Left renal cortex interstitium (tissue), 4 donors: ENCODE measurements at places on chromosomes 4 and X. TPM values are rescaled to one million over a fixed set of nuclear protein-coding genes. Genes with fewer than 3 reads are reported as not detected.

The LRRC66 gene
- polyA plus RNA-seq, result 0.59 TPM

The SYNPO2 gene
- 21.4 TPM for polyA plus RNA-seq

GRCh38 chr4:43843501-43843900, 605.1 kb downstream of the KCTD8 start:
- no peak for DNase-seq

- DNase-seq, result no peak
These were observed 199.4 kb downstream of the SMIM20 start for GRCh38 chr4:26113339-26113940.

GRCh38 chr4:73527196-73527595, 45.7 kb downstream of the AFM start:
- DNase-seq, result no peak

- no peak for DNase-seq
These were observed 25.6 kb downstream of the SPRY1 start for GRCh38 chr4:123421937-123422781.

GRCh38 chr4:91325495-91325894, 978.3 kb upstream of the GRID2 start:
- no peak for DNase-seq

The WWC2 gene
- polyA plus RNA-seq, result 47.3 TPM

The FAM9B gene
- polyA plus RNA-seq, result 0.30 TPM

The NPFFR2 gene
- 0.73 TPM for polyA plus RNA-seq

The SPIN4 gene
- polyA plus RNA-seq, result 21.0 TPM

- DNase-seq, result no peak
These were observed 8.8 kb upstream of the FAM9C start for GRCh38 chrX:13053171-13053570.

The GRIA3 gene
- polyA plus RNA-seq, result 2.2 TPM

DNA sequence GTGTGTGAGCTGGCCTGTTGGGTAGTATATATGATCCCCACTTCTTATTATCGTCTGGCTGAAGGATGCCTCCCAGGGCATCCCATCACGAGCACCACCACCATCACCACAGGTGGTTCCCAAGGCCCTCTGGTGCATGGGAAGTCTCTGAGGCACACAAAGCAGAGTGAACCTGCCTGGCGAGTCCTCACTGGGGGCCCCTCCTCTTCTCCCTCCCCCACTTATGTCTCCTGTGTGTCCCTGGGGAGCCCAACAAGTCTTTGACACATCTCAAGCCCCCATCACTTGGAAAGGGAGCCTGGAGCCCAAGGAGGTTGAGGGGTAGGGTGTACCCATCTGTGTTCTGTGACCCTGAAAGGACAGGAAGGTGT, 45.5 kb upstream of the NKX1-1 start:
- no peak for DNase-seq

GRCh38 chr4:115969756-115970155, 856.3 kb upstream of the NDST4 start:
- no peak for DNase-seq

DNA sequence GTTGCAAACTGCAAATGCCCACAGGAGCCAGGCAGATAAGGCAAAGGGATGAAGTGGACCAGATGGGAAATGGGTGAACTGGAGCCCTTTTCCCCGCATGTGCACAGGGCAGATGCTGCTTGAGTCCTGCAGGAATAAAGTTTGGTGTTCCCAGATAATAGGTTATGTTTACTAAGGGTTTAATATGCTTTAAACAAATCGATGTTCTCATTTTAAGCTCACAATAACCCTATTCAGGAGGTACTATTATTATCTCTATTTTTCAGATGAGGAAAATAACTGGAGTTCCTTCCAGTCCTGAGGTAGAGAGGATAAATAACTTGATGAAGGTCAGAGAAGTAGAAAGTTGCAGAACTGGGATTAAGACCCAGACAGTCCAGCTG, 77.3 kb downstream of the LRRC66 start:
- no peak for DNase-seq

DNA sequence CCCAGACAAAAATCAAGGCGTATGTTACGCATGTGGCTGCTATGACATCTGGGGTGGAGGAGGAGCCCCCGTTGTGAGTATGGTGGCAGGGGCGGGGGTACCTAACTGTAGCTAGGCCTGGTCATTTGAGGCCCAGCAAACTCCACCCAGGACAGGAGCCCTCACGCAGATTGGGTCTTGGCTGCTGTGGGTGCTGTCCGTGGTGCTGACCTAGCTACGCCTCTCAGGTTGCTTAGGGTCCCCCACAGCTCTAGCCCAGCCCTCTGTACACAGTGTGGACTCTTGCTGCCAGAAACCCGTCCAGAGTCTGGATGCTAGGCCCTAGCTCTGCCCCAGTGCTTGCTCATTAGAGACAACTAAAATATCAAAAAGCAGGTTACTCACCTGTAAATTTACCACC, 146.7 kb upstream of the PSAPL1 start:
- peak; percentile 61 for DNase-seq

GRCh38 chrX:55796496-55796895, 78.9 kb downstream of the RRAGB start:
- no peak for DNase-seq

DNA sequence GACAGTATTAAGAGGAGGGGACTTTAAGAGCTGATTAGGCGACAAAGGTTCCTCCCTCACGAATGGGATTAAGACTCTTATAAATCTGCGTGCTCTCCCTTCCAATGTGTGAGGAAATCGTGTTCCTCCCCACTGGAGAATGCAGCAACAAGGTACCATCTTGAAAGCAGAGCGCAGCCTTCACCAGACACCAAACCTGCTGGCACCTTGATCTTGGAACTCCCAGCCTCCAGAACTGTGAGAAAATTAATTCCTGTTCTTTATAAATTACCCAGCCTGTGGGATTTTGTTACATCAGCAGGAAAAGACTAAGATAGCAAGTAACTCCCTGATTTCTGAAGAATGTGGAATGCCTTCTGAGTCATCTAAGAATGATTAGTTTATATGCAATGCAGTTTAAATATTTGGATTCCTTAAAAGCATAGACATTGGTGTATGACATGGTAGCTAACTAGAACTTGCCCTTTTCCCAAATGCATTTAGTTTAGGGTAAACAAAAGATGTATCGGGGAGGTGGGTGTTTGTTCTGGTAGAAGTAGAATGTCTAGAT, 86.1 kb downstream of the USP46 start:
- DNase-seq, result no peak

GRCh38 chrX:68847172-68847571, 18.4 kb downstream of the EFNB1 start:
- DNase-seq, result no peak

DNA sequence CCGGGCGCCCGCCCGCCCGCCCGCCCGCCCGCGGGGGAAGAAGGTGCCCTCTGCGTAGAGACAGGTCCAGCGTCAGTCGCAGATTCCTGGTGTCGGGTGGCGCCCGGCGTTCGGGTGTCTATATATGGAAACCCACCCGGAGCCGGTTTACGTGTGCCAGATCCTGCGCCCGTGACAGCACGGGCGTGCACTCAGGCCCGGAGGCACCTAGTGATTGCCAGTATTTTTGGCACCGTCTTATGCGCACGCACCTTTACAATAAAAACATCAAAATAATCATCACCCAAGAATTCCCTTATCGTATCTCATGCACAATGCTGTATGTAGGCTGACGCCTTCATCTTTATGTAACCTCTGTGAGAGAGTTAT, 519 bp downstream of the SLC25A4 start:
- DNase-seq, result no peak

The BEX2 gene
- 81.5 TPM for polyA plus RNA-seq

The MSMO1 gene
- polyA plus RNA-seq, result 70.4 TPM

GRCh38 chrX:153970357-153971123, 1.1 kb downstream of the HCFC1 start:
- DNase-seq, result no peak

- no peak for DNase-seq
These were observed 2.9 kb downstream of the NOCT start for GRCh38 chr4:139018501-139018900.

The NR3C2 gene
- 15.6 TPM for polyA plus RNA-seq

GRCh38 chrX:145609951-145610511, 207.6 kb upstream of the SLITRK2 start:
- DNase-seq, result no peak

The TNIP3 gene
- polyA plus RNA-seq, result 2.3 TPM

The FATE1 gene
- polyA plus RNA-seq, result not detected

DNA sequence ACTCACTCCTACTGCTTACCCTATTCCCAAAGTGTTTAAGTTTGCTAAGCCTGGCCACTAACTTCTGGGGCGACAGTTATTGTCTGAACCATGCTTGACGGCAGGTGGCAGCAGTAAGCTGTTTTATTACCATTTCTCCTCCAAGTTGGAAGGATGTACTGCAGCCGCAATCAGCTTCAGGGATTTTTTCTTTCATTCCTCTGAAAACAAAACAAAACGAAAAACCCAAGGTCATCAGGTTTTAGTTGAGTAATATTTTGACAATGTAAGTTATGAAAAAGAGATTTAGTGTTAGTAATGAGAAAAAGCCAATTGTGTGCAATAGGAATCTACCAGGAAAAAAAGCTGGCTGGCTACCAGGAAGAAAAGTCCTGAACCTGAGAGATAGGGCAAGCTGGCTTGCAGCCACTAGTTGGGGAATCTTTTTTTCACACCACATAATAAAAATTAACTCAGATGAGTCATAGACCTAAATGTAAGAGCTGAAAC, 13.2 kb upstream of the RAB9B start:
- DNase-seq, result peak; percentile 41

The RBMXL3 gene
- not detected for polyA plus RNA-seq

The TKTL2 gene
- polyA plus RNA-seq, result not detected

DNA sequence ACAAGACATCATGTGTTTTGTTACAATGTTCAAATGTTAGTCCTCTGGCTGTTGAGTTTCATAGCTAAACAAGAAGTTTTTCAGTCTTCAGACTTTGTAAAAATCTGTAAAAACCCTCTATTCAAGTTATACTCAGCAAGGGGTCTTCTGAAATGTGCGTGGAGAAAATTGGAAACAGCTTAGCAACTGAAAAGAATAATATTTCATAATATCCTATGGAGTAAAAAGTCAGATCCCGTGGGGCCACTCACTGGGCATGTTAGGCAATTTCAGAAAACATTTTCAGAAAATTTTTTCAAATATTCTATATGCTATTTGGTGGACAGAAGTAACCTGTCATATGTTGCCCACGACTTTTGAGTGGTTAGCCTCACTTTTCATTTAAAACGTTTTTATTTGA, 118.3 kb downstream of the CORIN start:
- no peak for DNase-seq

GRCh38 chrX:111411557-111411956, 435 bp downstream of the DCX start:
- no peak for DNase-seq

DNA sequence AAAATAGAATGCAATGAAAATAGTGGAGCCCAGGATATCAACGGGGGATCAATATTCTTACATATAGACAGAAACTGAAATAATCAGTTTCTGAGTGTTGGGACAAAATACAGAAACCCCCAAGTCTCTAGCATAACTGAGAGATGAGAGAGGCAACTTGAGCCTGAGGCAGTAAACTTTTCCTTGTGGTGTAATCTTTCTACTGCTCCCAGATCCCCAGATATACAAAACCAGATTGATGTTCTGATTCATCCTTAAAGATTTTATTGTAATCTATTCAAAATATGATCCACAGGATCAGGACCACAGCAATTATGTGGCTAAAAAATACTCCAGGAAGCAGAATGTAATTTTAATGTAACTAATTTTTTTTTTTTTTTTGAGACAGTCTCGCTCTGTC, 2282.6 kb downstream of the ARAP2 start:
- no peak for DNase-seq

- no peak for DNase-seq
These were observed 960.9 kb upstream of the HS3ST1 start for GRCh38 chr4:12389604-12390003.

DNA sequence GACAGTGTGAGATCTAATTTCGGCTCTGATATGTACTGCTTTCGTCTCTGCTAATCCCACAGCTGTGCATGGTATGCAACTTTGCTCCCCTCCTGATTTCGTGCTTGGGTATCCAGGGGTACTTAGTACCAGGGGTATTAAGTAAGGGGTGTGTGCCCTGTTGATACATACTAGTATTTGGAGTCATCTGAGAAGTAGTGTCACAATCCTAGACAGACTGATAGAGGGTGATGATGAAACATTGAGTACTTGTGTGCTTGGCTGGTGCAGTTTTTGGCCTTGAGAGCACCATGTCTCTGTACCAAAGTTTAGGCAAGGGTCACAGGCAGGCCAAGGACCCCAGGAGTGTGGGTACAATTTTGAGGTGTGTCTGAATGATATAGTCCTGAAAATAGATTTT, 10.9 kb downstream of the GPAT3 start:
- DNase-seq, result no peak

GRCh38 chr4:26217961-26218676, 102.7 kb upstream of the RBPJ start:
- DNase-seq, result no peak

The SLC4A4 gene
- 53.6 TPM for polyA plus RNA-seq

GRCh38 chr4:145520172-145520571, 38.5 kb downstream of the SMAD1 start:
- DNase-seq, result no peak

- DNase-seq, result no peak
These were observed 76.5 kb downstream of the COL4A5 start for GRCh38 chrX:108516184-108516583.

- DNase-seq, result no peak
These were observed 122.7 kb upstream of the HSD17B10 start for GRCh38 chrX:53556868-53557267.

GRCh38 chrX:71492231-71493065, 40.5 kb upstream of the OGT start:
- no peak for DNase-seq
